Muscle of back (tissue), 13 donors: ENCODE measurements at places on chromosomes 3 and 15. TPM values are rescaled to one million over a fixed set of nuclear protein-coding genes. Genes with fewer than 3 reads are reported as not detected.

DNA sequence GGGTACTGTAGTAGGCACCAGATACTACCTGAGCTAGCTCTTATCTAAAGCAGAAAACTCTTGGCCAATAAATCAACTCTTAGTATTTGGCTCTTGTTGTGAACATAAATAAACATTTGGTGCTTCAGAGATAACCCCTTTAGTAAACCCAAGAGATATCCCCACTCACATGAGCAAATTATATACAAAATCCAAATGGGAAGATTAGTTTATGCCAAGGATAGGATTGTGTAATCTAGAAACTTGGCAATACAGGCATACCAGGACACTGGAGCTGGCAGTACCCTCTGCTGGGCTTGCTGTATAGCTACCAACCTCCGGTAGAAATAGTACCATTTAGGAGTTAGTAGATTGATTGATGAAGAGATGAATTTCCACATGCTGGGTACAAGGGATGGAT, 127.0 kb downstream of the LIPC start:
- no peak for DNase-seq

- DNase-seq: no peak
Observed at GRCh38 chr15:31584195-31584594, 257.6 kb downstream of the KLF13 start.

Gene KY
- 57.5 TPM for polyA plus RNA-seq

GRCh38 chr3:145387211-145387610, 773.8 kb downstream of the PLOD2 start:
- DNase-seq: no peak

DNA sequence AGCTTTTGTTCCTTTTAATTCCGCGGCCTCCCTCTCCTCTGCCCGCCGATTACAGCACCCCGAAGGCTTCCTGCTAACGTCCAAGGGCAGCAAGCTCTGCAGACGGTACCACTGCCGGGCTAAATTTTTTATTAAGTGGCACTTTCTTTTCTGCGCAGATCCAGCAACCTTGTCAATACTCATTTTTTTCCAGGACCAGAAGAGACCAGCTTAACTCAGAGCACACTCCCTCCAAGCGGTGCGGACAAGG, 542 bp upstream of the MEIS2 start:
- DNase-seq: no peak

GRCh38 chr3:128922804-128923459, 43.5 kb downstream of the ACAD9 start:
- no peak for DNase-seq

GRCh38 chr3:60427109-60427508, 824.1 kb downstream of the FHIT start:
- DNase-seq: no peak

DNA sequence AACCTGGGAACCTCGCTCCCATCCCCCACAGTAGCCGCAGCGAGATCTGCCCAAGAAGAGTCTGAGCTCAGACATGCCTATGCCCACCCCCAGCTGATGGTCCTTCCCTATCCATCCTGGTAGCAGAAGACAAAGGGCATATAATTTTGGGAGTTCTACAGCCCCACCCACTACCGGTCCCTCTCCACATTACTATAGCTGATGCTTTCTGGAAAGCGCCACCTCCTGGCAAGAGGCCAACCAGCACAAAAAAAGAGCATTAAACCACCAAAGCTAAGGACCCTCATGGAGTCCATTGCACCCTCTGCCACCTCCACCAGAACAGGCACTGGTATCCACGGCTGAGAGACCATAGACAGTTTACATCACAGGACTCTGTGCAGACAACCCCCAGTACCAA, 168.4 kb downstream of the MEGF11 start:
- no peak for DNase-seq

DNA sequence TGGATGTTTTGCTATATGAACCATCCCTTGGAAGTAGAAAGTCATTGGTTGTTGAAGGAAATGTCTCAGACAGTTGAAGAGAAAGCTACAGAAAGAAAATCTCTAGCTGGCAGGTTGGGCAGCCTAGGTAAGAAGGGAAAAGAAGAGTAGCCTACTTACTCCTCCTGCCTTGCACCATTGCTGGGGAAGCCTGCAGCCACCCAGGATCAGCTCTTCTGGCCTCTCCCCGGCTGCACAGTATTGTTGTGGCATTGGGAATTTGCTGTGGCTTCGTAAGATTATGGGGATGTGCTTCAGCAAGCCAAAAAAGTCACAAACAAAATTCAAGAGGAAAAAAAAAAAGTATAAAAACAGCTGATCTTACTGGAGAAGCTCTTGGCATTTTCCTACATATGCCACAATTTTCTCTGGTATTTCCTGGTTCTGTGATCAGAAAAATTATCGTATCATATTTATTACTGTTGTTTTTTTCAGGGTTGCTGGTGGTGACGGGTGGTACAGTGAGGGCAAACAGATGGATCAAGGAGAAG, 154.2 kb downstream of the TIGIT start:
- DNase-seq: no peak

Gene CLDN16
- 0.25 TPM for polyA plus RNA-seq

- no peak for DNase-seq
Observed at GRCh38 chr15:29278436-29279105, 8.9 kb upstream of the NSMCE3 start.

Gene ZCWPW2
- 2.3 TPM for polyA plus RNA-seq

Gene WNT7A
- polyA plus RNA-seq: not detected

Gene LDHAL6B
- polyA plus RNA-seq: 0.08 TPM

DNA sequence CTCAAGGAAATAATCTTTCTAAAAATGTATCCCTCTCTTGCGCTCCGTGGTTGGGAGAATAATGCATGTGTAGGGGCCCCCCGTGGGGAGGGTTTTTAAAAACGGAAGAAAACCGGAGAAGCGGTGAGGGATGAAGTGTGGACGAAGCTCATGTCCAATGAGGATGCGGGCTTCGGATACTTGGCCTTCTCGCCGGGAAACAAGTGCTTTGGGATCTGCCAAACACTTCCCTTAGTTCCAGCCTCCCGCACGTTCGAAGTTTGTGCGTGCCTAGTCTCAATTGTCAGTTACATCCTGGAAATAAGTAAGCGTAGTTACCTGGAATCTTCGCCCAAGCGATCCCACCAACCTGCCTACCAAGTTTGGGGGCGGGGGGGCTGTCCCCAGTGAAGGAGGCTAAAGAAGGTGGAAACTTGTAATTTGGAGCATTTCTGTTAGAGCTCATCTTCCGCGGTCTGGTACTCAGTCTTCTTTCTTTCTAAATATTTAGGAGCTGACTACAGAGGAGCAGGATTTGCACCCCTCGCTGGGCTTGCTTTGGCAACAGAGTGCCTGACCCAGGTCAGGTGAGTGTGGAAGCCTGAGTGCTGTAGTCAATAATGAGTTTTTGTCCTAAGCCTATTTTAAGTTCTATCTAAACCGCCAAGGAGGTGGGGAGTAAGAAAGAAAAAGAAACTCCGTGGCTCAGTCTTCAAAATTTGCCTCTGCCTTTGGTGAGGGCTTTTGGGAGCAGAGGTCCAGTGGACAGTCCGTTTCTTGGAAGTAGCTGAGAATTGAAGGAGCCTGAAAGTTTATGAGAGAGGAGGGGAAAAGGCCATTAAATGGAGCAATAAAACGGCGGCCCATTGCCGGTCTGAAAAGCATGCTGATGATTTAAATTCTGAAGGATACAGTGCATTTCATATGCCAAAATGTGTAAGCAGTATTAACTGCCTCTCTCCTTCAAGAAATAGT, 1.1 kb downstream of the ITPR1 start:
- DNase-seq: peak; percentile 47

Gene FSTL1
- 662 TPM for polyA plus RNA-seq

Gene SLC27A2
- polyA plus RNA-seq: 0.16 TPM

Gene GOLGA6L10
- 0.79 TPM for polyA plus RNA-seq

DNA sequence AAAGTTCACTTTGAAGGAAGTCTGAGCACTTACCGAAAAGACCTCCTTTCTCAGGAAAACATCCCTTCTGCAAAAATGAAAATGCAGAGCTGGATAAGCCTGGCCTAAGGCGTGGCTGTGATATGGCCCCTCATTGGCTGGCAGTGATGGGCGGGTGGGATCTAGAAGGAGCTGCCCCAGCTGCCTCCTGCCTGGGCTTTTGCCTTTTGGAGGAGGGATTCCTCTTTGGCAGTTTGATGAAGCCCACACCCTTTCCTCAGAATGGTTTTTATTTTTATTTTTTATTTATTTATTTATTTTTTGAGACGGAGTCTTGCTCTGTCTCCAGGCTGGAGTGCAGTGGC, 4.0 kb upstream of the DZIP1L start:
- DNase-seq: no peak

DNA sequence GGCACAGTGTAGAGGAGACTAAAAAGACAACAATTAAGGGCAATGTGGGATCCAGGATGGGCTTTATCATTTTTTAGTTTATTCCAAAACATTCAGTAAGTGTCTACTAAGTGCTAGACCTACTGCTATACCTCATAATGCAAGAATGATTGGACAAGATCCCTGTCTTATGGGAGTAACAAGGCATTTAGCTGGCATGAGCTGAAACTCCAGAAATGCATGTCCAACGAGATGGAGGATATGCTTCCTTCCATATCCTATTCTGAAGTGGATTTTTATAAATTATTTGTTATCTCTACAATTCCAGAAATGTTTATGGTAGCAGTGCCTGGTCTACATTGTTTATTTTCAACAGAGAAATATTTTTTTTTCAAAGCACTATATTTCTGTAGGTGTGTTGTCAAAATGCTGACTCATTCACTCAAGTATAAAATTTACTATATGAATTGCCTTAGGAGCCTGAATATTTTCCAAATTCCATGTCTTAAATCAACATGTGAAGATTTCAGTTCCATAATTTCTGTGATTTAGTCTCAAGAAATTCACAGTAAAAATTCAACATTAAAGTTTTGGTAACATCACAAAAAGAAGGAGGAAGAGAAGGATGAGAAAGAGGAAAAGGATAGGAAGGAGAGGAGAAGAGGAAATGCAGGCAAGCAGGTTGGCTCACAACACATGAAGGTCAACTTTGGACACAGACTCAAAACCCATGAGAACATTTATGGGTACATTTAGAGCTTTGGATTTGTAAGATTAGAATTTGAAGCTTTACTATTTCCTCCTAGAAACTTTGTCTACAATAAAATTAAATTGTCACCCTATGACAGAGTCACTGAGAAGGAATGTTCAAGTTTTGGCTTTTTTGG, 88.6 kb downstream of the P3H2 start:
- no peak for DNase-seq

- DNase-seq: no peak
Observed at GRCh38 chr3:46561951-46562350, 4.2 kb downstream of the LRRC2 start.

DNA sequence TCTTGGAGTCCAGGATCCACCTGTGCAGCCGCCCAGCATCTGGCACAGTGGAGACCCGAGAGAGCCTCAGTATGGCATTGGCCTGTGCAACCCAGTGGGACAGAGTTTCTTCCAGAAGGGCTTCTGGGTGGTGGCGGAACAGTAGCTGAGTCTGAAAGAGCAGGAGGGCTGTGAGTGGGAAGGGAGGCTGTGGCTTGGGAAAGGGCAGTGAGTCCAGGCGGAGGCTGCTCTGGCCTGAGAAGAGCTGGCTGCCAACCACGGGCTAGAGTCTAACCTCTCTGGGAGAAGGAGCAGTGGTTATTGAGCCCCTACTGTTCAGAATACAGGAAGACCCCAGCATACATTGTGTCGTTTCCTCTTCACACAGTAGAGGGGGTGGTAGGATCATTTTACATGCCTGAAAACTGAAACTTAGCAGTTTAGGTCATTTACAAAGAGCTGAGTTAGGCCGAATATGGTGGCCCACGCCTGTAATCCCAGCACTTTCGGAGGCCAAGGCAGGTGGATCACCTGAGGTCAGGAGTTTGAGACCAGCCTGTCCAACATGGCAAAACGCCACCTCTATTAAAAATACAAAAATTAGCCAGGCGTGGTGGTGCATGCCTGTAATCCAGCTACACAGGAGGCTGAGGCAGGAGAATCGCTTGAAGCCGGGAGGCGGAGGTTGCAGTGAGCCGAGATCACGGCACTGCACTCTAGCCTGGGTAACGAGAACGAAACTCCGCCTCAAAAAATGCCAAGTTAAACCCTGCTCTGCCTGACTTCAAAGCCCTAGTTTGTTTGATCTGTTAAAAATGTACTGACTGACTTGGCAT, 3.2 kb downstream of the AEN start:
- DNase-seq: peak; percentile 51

DNA sequence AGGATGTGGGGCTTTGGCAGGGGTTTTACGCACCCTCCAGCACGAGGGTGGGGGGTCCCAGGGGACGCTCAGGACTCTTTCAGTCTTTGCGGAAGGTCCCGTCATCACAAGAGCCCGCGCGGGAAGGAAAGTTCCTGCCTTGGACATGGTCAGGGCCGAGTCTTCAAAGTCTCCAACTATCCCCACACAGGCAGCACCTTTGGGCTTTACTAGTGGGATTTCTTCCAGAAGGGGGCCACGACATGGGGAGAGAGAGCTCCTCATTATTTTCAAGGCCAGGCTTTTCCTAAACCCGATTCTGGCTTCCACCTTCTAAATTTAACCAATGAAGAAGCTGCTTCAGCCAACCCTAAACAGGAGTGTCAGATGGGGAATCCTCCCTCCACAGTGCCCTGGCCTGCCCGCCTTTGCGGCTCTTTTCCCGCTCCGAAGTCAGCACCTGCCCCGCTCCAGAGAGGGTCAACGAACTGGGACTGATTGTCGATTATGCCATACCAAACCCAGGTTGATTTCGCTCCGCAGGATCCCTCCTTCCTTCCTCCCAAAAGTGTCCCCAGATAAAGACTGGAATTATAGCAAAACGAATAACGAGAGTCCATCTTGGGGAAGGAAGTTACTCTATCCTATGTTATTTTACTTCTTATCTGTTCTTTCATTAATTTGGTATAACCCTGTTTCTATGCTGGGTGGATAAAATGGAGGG, 11.0 kb downstream of the SHOX2 start:
- DNase-seq: no peak

DNA sequence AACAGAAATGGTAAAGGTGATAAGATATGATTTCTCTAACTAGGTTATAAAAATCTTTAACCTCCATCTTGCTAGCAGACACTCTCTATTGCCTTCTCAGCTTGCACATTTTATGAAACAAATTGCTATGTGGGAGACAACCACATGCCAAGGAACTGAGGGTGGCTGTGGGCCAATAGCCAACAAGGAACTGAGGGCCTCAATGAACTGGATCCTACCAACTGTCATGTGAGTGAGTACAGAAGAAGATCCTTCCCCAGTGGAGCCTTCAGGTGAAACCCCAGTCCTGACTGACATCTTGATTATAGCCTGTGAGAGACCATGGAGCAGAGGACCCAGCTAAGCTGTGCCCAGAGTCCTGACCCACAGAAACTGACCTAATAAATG, 129.2 kb upstream of the LRIG1 start:
- no peak for DNase-seq

- no peak for DNase-seq
Observed at GRCh38 chr15:74963213-74963612, 6.6 kb upstream of the RPP25 start.

- DNase-seq: no peak
Observed at GRCh38 chr3:140748-141330, 55.7 kb upstream of the CHL1 start.

DNA sequence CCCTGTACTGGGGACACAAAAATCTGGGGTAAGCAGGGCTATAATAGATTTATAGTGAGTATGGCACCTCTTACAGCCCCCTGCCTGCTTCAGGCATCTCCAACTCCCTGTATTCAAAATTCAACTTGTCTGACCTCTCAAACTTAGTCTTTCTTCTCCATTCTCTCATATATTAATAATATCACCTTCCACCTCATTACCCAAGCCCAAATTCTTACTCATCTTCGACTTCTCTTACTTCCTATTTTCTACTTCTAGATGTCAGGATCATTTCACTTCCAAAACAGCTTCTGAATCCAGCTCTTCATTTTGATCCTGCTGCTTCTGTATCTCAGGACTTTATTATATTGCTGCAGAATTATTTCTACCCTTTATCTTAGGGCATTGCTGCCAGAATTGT, 290.7 kb downstream of the CHST2 start:
- DNase-seq: no peak
